Esophagus mucosa (tissue), 1 donor: ENCODE measurements at places on chromosomes 13 and 19.

DNA sequence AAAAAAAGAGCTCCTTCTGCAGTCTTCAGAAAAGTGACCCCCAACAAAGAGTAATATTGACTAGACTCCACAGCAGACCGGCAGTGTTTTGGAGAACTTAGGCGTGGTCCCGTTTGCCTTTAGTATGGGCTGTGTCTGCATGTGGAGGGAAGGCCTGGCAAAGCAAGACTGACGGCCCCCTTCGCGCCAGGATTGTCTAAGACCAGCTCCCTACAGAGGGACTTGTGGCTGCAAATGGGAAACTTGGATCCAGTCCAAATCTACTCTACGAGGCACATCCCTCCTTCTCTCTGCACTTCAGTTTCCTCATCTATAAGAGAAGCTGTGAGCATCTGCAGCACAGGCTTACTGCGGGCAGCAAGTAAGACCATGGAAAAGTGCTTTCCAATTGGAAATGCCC is 350.0 kb downstream of the ZNF536 start:
- ATAC-seq: no peak

DNA sequence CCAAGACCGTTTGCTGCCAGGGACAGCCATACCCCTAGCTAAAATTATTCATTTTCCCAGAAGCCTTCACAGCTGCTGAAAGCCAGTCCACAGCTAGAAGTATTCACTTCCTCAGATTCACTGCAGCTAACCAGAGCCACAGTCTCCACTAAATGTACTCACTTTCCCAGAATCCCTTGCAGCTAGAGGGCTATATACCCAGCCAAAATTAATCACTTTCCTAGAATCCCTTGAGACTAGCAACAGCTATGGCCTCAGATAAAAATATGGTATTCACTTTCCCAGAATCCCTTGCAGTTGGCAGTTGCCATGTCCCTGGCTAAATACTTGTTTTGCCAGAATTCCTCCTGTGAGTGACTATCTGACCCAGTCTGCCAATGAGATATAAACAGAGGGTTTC is 13.8 kb upstream of the MEIS3 start:
- no peak for ATAC-seq

- ATAC-seq: no peak
Observed at GRCh38 chr13:39676315-39676876, 20.9 kb downstream of the COG6 start.

DNA sequence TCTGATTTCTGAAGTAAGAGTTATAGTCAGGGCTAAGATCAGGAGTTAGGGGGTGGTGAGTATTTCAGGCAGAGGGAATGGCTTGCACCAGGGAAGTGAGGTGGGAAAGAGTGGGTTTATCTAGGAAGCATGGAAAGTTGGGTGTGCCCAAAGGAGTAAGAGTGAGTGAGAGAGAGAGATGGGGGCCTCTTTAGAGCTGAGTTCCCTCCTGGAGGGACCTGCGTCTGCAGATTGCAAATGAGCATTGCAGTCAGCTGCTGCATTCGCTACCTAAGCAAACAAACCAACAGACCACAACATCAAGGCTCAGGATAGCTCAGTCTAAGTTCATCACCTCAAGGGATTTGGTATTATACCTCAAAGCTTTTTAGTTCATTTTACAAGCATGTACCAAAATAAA is 405.8 kb downstream of the FGF9 start:
- ATAC-seq: no peak

DNA sequence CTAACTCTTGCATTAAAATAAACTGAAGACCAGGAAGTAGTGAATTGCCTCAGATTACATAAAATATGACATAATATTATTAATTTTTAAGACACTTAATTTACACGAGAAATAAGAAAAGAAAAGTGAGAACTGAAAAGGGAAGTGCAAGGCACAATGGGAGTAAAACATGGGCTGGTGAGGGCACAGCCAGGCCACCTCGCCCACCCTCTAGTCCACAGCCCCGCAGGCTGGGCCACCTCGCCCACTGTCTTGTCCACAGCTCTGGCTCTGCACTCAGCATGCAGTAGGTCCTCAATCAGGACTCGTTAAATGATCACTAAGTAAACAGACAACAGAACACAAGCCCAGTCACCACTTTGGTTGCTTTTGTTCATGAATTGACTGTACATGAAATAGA is 67.8 kb upstream of the ARHGEF7 start:
- ATAC-seq: no peak

DNA sequence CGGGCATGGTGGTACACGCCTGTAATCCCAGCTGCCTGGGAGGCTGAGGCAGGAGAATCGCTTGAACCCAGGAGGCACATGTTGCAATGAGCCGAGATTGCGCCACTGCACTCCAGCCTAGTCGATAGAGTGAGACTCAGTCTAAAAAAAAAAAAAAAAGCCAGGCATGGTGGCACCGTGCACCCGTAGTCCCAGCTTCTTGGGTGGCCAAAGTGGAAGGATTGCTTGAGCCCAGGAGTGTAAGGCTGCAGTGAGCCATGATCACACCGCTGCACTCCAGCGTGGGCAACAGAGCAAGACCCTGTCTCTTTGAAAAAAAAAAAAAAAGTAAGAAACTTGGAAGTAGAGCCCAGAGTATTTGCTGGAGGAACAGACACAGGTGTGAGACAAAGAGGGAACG is 27.7 kb downstream of the CCDC8 start:
- no peak for ATAC-seq

DNA sequence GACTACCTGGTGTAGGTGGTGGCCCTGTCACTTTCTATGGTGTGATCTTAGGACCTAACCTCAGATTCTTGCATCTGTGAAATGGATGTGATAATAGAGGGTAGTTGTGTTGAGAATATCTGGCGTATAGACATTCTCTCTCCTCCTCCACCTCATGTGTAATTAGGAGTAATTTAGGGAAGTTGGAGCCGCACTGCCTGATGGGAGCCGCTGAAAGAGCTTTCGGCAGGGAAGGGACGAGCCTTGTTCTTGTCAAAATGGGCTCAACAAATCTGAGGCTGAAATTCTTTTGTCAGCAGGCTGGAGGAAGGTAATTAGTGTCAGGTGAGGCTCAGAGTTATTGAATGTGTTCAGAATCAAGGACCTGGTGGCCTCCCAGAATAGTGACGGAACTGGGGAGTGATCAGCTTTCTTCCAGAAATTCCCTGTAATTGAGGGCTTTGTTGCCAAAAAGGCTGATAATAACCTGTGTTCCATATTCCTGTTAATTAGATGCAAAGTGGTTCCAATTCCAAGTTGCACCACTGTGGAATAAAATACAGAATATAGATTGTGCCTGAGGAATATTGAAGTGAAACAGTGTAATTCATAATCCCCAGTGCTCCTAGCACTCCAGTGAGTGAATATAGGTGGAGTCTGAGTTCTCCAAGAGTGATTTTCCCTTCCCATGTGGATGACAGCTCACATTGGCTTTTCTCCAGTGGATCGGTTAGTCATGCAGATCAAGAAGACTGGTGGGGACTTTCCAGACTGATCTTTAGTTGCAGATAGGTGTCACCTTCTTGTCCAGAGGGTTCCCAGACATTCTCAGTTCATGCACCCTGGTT is 47.5 kb downstream of the SPATA13 start:
- ATAC-seq: peak; percentile 28

- no peak for ATAC-seq
Observed at GRCh38 chr13:46310066-46310465, 77.0 kb downstream of the RUBCNL start.

- no peak for ATAC-seq
Observed at GRCh38 chr13:20080377-20081164, 80.3 kb downstream of the GJA3 start.

DNA sequence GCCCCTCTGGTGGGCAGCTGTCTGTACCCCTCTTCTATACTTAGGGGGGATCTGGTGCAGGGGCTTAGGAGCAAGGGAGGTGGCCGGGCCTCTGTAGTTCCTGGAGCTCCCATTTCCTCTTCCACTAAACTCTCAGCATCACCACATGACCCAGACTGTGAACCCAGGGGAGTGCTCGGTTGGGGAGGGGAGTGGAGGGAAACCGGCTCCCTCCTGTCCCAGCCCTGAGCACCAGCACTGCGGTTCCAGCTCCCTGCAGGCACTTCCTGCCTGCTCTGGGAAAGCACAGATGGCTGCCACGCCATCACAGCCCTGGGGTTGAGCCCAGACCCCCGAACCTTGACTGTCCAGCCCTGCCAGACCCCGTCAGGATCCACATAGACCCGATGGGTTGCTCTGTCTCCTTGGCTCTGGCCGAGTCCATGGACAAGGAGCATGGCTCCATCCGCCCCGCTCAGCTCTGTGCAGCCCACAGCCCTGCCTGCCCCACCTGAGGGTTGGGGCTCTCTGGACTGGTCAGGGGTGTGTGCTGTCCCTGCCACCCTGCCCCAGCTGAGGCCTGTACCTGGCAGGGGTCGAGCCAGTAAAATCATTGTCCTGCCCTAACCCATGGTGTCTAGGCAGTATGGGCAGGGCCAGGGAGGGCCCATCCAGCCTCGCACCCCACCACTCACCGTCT is 36.0 kb upstream of the SLC7A10 start:
- peak; percentile 27 for ATAC-seq

- ATAC-seq: no peak
Observed at GRCh38 chr13:113601166-113602070, 16.9 kb downstream of the TFDP1 start.

DNA sequence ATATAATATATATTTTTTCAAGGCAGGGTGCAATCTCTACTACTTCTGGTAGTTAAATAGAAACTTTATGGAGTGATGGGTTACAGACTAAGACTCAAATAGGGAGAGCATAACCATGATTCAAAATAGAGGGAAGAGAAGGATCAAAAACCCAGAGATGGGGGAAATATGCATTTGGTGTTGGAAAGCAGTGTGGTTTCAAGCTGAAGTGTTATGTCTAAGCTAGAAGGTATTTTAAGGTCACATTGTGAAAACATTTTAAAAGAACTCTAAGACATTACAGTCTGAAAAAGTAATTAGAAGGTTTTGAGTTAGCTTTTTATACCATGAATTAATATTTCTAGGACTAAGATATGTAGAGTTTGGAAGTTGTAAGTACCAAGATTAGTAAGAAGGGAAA is 2741.4 kb downstream of the PCDH9 start:
- no peak for ATAC-seq

DNA sequence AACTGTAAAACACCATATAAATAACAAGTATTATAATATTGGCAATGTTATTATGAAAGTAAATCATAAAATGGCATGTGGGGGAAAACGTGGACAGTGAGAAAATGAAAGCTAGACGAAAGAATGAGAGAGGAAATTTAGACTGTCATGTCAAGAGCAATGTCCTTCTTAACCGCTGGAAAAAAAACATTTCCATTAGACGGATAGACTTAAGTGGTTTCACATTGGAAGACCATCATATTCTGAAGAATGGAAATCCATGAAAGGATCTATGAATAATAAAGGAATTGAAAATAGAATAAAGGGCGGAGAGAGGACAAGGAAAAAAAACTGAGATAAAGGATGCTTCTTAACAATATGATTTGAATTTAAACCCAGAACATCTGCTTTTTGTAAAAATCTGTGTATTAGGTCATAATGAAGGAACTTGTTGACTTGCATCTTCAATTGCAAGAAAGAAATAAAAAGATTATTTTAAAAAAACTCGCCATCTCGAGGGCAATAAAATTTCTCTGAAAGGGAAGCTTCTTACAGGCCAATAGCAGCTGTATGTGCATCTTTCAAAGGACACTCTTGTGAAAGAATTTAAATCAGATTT is 90.6 kb downstream of the SPRY2 start:
- no peak for ATAC-seq

DNA sequence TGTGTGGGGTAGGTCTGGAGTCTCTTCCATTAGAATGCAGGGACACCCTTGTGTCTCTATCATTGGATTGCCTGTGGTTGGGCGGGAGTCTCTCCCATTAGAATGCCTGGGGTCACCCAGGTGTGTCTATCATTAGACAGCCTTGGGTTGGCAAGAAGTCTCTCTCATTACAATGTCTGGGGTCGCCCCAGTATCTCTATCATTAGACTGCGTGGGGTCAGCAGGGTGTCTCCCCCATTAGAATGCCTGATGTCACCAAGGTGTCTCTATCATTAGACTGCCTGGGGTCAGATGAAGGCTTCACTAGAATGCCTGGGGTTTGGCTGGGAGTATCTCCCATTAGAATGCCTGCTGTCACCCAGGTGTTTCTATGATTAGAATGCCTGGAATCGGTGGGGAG is 1539.0 kb downstream of the UQCRFS1 start:
- ATAC-seq: no peak

DNA sequence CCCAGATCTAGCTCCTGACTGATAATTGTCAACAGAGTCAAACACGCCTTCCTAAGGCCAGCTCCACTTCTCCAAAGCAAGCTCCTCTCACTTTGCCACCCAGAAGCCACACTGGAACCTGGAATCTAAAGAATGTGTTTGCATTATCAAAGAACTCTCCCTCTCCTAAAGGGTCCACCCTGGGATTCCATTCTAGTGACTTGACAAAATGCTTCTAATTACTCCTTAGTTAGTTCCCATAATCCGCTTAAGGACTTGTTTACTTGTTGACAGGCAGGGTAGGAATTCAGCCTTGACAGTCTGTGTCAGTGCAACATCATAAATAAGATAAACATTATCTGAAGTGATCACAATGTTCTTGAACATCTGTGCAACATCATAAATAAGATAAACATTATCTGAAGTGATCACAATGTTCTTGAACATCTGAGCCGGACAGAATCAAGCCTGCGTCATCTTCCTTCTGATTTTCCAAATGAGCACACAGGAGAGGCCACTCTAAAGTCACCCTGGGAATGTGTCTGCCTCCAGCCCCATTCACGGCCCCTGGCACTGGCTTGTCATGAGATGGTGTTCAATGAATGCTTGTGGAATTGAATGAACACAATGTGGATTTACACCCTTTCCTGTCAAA is 512.1 kb downstream of the IRS2 start:
- ATAC-seq: no peak

- ATAC-seq: no peak
Observed at GRCh38 chr19:22526661-22527272, 104.6 kb upstream of the ZNF98 start.

DNA sequence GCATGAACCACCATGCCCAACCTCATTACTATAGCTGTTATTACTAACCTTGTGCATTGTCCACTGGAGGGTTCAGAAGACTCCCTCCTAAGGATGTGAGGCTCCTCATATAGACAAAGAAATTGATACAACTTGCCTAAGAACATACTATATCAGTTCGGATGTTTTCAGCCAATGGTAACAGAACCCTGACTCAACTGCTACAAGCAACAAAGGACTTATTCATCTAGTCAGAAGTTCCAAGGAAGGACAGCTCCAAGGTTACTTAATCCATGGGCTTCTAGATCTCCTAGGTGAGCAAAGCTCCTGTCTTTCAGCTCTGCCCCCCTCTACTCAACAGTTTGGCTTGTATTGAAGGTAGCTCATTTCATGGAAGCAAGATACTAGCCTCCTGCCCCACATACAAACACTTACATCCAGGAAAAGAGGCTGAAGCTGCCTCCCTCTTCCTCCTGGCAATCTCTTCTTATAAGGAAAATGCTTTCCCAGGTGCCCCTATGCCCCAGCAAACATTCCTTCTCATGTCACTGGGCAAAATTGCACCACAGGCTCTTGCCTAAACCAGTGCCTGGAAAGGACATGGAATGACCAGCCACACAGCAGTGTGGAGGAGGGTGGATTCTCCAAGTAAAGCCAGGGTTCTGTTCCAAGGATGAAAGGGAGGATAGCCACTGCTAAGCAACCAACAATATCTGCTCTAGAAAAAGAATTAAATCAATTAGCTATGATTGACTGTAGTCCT is 497.8 kb downstream of the FOXO1 start:
- ATAC-seq: no peak
